ENCODE measurements at places on chromosomes 4 and X.

DNA sequence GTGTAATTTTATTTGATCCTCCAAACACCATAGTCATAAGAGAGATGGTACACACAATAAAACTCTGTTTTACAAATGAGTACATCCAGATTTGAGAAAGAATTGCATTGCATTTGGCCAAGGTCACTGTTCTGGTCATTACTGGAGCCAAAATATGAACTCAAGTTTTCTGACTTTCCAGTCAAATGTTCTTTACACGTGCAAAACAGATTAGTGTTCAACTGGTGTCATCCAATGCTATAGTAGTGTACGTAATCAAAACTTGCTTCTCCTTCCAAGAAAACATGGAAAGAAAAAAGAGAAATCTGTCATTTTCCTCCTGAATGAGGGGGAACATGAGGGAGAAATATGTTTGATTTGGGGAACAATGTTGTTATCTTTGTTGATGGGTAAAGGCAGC is 291.9 kb downstream of the NAF1 start:
- DNase-seq: no peak

DNA sequence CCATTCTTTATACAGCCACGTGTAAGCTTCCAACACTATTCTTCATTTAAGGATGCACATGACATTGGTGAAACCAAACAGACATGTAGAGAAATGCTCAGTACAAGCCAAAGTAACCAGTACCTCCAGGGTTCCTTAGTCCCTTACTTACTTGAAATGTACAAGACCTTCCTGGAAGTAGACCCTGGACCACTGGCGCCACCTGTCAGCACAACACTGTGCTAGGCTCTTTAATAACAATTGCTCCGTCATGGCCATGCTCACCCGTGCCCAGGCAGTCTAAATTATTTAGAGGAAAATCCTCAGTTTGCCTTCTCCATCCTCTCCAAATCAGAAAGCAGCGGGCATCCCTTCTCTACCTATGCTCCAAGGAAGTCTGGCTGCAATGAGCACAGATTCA is 52.7 kb downstream of the ADGRA3 start:
- DNase-seq: no peak

DNA sequence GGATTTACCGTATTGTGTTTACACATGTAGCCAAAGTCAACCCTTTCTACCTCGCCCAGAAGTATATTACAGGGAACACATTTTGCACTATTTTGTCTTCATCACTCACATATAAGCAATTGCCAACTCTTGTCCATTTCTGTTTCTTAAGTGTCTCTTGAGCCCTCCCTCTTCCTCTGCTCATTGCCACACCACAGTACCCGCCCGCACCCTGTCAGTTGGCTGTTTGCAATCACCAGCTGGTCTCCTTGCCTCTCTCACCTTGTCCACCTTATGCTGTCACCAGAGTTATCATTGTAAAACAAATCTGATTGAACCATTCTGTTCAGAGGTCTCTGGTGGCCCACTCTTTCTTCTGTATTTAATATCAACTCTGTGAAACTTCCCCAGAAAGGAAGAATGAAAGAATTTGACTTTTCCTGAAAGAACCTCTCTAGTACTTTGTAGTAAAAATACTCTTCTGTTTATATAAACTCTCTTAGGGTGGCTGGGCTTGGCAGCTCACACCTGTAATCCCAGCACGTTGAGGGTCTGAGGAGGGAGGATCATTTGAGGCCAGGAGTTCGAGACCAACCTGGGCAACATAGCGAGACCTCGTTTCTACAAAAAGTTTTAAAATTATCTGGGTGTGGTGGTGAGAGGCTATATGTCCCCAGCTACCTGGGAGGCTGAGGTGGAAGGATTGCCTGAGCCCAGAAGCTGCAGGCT is 50.2 kb downstream of the ING2 start:
- no peak for DNase-seq

DNA sequence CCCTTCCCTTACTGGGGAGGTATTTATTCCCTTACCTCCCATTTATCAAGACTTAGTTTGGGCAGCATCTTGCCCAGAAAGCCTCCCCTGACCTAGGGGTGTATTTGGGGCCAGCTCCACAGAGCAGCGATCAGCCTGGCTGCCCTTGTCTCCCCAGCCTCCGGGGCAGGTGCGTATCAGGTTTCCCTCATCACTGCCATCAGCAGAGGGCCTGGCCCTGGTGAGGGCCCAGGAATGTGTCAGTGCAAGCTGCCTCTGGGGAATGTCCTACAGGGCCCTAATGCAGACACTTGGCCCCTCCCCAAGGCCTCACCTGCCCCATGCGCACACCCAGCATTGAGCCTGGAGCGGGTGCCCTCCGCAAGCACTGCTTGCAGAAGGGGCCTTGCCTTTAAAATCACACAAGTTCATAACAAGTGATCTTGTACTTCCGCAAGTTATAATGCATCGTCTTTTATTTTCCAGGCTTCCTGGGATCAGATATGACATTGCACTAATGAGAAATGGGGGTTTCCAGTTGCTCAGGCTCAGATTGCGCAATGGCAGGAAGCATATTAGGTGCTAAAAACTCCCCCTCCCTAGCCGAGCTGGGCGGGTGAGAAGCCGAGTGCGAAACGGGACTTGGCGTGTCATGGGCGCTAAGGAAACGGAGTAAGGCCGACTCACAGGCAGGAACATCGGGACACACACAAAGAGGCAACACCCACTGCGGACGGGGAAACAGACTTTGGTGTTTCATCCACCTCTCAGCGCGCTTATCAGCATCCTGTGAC is 25.4 kb upstream of the AFAP1 start:
- DNase-seq: no peak

DNA sequence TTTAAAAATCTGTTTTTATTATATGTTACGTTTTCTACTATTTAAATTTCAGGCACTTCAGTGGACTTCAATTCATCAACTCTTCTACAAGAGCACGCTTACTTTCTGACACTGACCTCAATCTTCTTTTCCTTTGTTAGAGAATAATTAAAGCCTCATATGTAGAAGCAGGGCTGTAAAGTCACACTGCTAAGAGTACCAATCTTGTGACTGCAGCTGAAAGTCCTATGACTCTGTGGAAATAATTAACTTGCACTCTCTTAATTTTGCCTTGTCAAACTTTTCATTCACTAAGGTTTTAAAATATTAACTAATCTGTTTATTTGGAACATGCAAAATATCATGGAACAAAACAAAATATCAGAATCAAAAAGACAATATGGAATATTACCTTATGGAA is 498.1 kb downstream of the PCDH10 start:
- DNase-seq: no peak

- DNase-seq: no peak
These were observed 19.1 kb upstream of the XK start for GRCh38 chrX:37666516-37666915.

DNA sequence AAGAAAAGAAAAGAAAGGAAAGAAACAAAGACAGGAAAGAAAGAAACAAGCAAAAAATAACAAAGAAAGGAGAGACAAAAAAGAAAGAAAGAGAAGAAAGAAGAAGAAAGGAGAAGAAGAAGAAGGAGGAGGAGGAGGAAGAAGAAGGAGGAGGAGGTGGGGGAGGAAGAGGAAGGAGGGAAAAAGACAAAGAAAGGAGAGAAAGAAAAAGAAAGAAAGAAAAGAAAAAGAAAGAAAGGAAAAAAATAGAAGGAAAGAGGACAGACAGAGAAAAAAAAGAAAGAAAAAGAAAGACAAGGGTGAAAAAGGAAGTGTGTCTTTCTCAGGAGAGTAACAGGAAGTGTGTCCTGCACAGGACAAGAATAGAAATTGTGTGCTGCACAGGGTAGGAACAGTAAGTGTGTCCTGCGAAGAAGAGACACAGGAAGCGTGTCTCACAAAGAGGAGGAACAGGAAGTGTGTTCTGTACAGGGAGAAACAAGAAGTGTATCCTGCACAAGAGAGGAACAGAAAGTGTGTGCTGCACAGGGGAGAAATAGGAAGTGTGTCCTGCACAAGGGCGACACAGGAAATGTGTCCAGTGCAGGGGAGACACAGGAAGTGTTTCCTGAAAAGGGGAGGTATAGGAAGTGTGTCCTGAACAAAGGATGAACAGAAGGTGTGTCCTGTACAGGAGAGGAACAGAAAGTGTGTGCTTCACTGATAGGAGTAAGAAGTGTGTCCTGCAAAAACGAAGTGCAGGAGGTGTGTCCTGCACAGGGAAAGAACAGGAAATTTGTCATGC is 101.2 kb downstream of the ARSF start:
- DNase-seq: no peak

DNA sequence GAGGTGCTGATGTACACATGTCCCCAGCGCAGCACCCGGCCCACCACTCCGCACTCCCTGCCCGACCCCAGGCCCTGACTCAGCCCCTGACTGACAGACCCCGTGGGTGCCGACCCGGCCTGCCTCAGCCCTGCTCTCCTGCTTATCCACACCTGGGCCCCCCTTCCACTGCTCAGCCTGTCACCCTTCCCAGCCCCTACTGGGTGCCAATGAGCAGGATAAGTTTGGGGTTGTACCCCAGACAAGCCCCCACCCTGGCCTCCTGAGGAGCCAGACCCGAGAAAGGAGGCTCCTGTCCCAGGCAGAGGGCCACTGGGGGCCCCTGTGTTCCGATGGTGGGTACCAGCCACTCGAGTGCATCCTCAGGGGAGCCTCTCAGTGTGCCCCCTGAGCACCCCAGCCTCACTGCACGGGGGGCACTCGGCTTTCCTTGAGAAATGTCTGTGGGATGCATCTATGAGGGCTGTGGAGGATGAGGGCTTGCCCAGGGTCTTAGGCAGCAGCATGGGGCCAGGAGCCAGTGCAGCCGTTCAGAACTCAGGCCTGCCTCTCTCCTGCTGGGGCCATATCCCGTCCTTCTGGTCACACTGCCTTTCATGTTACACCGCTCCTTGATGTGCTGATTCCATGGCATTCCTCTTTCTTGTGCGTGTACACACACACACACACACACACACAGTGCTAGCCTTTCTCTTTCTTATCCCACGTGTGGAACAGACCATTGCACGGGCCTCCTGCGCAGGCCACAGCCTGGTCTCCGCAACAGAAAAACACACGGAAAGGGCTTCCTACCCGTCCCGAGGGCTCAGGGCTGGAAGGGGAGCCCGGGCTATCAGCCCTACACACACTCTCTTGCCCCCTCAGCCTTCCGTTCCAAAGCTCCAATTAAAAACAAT is 220.1 kb upstream of the PSAPL1 start:
- DNase-seq: no peak

- DNase-seq: no peak
These were observed 298.1 kb upstream of the SLC7A11 start for GRCh38 chr4:138540056-138540800.

DNA sequence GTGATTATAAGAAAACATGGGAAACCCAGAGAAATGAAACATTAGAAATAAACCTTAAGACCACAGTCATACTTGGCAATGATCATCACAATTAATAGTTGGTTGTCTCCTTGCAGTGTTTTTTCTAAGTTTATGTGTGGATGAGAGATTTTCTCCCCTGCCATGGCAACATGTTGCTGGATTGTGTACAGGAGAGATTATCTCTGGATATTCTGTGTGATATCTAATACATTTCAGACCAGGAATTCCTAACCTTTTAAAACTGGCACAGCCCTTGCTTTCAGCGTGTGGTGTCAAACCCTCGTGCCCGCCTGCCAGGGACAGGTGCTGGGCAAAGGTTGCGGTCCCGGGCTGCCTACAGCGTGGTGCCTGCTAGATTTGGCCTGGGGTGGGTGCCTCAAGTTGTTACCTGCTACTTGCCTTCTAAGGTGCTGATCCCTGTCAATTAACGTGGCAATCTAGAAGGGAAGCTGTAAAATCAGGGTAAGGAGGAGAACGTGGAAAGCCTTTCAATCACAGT is 100.5 kb downstream of the TMEM131L start:
- no peak for DNase-seq

- no peak for DNase-seq
These were observed 7.3 kb downstream of the LRPAP1 start for GRCh38 chr4:3524920-3525319.

- DNase-seq: no peak
These were observed 240.7 kb upstream of the TRAM1L1 start for GRCh38 chr4:117326091-117326490.

DNA sequence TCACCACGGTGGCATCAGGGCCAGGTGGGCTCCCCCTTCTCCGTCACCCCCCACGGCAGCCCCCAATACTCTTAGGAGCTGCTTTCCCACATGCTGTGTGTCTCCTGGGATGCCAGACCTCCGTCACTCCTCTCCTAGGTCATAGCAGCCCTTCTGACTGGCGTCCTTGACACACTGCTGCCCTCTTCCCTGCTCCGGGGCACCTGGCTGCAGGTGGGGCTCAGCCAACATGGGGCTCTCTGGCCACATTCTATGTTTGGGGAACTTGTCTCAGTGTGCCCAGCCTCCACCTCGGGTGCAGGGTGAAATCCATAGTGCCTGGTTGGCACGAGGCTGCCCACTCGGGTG is 13.8 kb downstream of the TMEM175 start:
- no peak for DNase-seq

DNA sequence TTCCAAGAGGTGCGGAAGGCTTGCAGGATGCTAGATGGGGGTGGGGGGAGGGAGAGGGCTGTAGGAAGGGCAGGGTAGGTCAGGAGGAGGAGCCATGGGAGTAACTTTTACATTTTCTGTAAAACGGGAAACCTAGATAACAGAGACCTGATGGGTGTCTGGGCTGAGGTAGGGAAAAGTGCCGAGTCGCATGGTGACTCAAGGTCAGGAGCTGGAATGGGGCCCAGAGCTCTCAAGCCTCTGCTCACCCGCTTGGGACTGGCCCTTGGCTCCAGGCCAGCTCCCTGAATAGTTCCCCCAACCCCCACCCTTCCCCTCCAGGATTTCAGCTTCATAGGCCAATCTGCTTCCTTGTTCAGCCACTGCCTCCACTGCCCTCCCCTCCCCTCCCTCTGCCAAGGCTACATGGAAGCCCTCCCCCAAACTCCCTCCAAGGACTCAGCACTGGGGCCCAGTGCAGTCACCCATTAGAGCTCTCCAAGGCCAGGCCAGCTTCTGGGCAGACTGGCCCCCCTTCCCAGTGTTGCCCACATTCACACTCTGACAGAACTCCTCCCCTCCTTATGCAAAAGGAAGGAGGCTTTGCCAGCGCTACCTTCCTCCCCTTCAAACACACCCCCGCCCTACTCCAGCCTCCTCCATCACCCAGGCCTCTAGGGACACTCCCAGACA is 43.6 kb downstream of the TSC22D3 start:
- no peak for DNase-seq
